ENCODE measurements at places on chromosomes 3 and 15.

- DNase-seq: peak; percentile 0
Measured at GRCh38 chr3:25834346-25834745, 44.5 kb downstream of the OXSM start.

GRCh38 chr3:192038726-192039125 is 577.8 kb downstream of the PYDC2 start:
- peak; percentile 37 for DNase-seq

DNA sequence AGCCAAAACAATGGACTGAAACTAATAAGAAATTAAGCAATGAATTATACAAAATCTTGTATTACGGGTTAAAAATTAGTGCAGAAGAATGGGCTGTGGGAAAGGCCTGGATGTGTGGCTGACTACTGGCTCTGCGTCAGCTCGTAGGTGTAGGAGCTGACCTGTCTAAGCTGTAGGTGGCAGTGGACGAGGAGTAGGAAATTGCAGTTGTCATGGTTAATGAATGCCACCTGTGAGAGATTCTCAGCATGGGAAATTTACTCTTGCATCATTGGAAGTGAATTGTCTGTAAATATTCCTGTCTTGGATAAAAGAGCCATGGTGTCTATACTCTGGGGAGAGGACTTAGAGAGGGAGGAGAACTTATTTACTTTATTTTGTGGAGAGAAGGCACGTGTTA is 23.4 kb downstream of the CHRNA7 start:
- peak; percentile 42 for DNase-seq

DNA sequence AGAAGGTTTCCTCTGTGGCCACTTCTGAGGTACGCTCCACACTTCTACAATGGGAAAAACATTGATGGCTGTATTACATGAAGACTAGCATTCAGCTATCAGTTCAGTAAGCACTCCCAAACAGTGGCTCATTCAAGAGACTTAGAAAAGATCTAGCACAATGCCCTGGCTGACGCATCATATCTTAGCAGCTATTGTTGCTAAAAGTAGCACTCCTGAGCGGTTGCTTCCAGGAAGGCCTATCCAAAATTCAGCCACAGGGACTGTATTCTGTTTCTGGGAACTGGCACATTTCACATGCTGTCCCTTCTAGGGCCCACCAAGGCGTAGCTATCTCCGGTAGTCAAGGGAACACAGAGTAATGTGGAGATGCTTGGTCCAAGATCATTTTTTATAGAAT is 21.2 kb upstream of the SPRED1 start:
- no peak for DNase-seq

DNA sequence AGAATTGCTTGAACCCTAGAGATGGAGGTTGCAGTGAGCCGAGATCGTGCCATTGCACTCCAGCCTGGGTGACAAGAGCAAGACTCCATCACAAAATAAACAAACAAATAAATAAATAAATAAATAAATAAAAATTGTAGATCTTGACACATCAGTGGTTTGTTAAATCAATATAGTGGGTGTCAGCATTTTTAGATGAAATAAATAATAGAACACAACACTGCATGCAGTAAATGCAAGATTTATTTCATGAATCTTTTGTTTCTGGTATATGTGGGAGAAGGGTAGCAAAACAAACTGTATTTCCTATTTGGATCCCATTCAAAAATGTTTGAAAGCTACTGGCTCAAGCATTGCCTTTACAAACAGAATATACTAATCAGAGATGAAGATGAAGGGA is 35.6 kb upstream of the CHRM5 start:
- no peak for DNase-seq

DNA sequence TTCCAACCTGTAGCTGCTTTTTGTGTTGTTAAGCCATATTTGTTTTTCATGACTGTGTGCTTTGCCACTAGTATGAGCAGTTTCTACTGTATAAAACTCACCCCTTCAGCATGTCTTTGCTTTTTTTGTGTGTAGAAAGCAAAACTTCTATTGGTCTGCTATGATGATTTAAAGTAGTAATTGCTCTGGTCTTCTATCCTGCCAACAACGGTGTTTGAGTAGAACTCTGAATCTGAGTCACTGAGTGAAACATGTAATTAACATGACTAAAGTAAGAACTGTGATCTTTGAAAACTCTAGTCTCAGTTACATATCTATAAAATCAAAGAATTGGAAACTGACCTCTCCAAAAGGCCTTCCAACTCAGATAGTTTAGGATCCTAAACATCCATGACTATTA is 133.6 kb downstream of the TPRG1 start:
- peak; percentile 72 for DNase-seq

DNA sequence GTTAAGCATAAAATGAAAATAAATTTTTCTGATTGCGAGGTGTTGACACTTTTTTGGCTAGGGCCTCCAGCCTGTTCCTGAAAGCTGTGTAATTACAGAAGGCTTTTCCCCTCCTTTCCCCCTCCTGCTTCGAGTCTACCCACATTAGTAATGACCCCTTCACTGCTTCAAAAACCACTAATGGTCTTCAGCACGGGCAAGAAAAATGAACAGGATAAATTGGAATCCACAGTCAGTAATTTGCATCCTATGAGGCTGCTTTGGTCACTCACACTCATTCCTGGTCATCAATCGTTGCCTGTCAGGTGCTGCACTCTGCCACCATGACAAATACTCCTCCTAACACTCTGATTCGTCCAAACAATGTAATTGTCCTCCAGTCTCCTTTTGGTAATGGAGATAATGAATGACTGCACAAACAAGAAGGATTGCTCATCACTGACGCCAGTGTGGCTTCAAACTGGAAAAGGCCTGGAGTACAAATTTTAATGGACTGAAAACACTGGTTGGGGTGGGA is 148.6 kb downstream of the MEIS2 start:
- DNase-seq: peak; percentile 99
